ENCODE measurements at places on chromosomes 7 and 10.

DNA sequence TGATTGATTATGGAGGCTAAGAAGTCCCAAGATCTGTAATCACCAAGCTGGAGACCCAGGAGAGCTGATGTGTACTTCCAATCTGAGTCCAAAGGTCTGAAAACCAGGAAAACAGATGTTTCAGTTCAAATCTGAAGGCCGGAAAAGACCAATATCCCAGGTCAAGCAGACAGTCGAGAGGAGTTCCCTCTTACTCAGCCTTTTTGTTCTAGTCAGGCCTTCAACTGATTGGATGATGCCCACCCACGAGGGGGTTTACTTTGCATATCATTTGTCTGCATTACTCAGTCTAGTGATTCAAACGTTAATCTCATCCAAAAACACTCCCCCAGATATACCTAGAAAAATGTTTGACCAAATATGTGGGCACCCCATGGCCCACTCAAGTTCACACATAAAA is 7.4 kb upstream of the ARID5B start:
- no peak for DNase-seq

- DNase-seq, result no peak
Measured at GRCh38 chr7:83509255-83510021, 139.5 kb downstream of the SEMA3E start.

DNA sequence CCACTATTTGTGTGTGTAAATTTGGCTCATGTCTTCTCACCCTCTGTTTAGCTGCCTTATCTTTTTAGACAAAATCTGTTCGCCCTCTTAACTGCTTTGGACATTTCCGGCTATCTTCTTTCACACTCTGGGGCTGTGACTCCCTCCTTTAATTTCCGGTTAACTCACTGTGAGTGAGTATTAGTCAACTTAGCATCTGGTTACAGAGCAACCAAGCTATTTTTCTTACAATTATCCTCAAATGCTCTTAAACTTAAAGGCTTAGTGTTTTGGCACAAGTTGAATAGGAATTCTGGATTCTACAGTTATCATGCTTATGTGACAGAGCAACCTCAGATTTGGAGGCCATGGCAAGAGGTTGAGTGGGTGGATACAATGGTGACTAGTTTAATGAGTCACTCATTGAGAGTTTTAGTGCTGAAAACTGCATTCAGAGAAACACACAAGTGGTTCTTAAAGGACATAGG is 177.6 kb upstream of the SEMA3A start:
- DNase-seq, result no peak

- DNase-seq, result no peak
Measured at GRCh38 chr10:5959142-5959541, 18.2 kb downstream of the IL15RA start.

DNA sequence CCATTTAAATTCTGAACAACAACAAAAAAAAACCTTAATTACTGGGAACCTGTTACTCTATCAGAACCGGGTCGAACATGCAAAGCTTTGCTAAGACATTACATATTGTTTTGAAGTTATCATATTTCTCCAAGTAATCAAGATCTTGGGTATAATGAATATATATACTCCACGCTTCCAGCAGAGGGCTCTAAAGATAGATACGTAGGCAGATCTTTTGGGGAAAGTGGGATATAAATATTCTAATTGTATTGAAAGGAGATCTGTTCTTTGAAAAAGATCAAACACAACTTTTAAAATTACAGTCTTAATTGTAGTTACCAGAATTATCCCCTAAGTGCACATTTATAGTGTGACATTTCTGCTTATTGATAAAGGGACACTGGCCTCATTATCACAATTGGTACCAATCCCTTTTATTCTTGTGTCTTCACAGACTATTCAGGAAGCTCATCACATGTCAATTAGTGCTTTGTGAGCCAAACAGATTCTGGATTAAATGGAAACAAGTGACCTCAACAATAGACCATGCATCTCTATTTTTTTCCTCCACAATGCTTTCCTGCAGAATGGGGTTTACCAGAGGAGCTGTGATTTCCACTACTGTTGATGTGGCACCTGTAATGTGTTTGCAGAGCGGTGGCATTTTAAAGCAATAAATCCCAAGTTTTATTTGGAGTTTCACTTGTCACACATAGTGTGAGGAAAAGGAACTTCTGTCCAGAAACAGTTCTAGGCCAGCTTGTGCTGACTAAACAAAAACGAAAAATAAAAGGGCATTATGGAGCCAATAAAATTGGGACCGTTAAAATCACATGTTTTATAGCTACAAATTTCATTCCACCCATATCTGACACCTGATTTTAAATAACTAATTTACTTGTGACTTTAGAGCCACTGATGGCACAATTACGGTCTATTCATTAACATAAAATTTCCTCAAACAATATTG is 122.4 kb downstream of the CTTNBP2 start:
- no peak for DNase-seq

DNA sequence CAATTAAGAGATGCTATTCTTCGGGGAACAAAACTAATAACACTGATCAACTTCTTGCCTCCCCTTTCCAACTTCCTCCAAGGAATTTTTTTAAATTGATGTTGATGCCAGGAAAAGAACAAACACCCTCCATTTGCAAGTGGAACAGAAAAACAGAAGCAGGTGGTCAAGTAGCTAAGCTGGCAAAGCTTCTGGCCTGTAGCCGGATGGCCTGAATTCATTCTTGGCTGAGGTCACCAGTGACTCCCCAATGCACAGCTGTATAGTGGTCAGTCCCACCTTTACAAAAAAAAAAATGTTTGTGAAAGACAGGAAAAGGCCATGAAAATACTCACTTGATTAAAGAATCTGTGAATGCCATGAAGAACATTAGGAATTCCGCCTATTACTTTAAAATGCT is 39.1 kb downstream of the DOCK4 start:
- no peak for DNase-seq

DNA sequence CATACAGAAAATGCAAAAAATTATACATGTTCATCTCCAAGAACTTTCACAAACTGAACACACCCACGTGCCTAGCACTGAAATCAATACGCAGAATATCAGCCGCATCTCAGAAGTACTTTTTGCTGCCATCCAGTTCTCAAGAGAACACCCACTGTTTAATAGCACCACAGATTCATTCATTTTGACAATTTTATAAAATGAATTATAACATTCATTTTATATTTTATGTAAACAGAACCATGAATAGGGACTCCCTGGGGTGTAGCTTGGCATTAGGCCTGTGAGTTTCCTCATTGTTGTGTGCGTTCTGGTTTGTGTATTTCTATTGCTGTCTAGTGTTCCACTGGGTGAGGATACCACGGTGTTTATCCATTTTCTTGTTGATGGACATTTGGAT is 77.3 kb upstream of the PIP4K2A start:
- DNase-seq, result no peak

GRCh38 chr7:132542895-132543294 is 33.4 kb downstream of the PLXNA4 start:
- no peak for DNase-seq

- no peak for DNase-seq
Measured at GRCh38 chr7:136336932-136337331, 359.8 kb upstream of the MTPN start.

- DNase-seq, result no peak
Measured at GRCh38 chr10:1747590-1748157, 10.3 kb upstream of the ADARB2 start.

DNA sequence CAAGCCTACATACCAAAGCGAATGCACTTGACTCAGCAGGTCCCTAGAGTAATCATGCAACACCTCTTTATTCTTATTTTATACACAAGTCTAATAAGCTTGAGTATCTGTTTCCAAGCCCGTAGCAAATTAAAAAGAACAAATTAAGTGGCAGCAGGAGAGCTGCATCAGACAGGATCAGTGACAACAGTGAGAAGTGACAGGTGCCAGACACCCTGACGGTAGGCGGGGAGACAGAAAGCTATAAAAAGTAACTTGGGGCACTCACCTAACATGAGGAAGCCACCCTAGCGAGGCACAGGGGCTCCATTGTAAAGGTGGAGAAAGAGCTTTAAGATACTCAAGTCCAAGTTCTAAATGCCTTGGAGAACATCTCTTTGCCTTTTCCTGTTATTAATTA is 174.2 kb downstream of the PLXNA4 start:
- no peak for DNase-seq

GRCh38 chr10:125034675-125035074 is 92.8 kb downstream of the ZRANB1 start:
- DNase-seq, result no peak

GRCh38 chr7:25611196-25611595 is 382.9 kb upstream of the NPVF start:
- no peak for DNase-seq

- no peak for DNase-seq
Measured at GRCh38 chr7:94047956-94048355, 43.8 kb upstream of the BET1 start.

DNA sequence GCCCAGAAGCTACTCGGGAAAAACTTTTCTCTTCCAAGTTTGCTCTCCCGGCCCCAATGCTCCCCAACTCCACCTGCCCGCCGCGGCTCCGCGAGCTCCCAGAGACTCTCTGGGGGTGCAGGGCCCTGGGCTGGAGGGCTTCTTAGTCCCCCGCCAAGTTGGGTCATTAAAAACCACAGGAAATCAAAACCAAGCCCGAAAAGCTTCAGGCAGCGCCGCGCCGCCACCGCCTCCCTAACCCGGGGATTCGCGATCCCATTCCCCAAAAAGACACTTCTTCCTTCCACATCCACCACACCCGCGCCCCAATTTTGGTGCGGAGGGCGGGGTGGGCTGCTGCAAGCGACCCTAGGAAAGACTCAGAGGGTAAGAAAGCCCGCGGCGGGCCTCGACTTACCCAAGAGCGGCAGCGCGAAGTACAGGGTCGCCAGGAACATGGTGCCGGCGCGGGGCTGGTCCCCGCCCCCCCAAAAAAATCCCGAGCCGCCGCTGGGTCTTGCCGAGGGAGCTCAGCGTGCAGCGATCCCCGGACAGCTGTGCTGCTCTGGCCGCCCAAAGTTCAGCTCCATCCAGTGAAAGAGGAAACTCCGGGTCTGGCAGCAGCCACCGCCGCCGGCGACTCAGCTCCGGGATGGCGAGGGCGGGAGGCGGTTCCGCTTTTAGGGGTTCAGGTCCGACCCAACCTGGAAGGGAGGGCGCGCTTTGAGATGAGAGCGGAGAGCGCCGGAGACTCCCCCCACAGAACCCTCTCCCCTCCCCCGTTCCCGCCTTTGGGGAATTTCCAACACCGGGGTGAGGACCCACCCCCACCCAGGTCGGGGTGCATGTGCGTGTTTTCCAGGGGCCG is 1.2 kb downstream of the GFRA1 start:
- DNase-seq, result no peak

DNA sequence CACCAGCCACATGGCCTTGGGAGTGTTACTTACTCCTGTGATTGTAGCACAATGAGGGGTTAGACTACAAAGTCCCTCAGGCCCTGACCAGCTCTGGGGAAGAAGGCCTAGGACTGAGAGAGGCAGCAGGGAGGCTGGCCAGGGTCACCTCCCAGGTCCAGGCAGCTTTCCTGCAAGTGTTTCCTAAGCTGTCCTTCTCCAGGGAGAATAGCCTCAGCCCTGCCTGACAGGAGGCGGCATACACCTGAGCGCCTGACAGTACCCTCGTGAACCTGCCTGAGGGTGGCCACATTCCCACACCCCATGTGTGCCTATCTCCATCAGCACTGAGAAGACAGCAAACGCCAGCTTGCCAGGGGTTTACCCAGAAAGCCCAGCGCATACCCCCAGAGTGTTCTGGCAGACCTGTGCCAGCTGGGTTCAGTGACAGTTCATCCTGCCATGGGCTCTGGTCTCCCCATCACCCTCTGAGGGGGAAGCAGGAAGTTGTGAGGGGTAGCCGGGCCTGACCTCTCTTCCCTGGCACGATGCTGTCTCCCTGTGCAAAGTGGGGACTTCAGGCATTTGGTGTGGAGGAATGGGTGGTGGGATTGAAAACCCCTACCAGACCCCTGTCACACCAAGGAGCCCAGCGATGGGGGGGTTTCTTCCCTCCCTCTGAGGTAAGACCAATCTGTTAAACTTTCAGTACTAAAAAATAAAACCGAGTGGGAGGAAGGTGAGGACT is 56.3 kb upstream of the CAMK2B start:
- DNase-seq, result no peak

DNA sequence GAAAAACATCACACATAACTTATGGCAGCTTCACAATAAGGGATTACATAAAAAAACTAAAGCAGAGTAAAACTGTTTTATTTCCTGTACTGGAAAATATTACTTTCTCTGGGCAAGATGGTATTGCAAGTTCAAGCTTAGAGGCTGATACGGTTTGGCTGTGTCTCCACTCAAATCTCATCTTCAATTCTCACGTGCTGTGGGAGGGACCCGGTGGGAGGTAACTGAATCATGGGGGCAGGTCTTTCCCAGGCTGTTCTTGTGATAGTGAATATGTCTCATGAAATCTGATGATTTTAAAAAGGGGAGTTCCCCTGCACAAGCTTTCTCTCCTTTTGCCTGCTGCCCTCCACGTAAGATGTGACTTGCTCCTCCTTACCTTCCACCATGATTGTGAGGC is 5.1 kb upstream of the LRRC27 start:
- no peak for DNase-seq

DNA sequence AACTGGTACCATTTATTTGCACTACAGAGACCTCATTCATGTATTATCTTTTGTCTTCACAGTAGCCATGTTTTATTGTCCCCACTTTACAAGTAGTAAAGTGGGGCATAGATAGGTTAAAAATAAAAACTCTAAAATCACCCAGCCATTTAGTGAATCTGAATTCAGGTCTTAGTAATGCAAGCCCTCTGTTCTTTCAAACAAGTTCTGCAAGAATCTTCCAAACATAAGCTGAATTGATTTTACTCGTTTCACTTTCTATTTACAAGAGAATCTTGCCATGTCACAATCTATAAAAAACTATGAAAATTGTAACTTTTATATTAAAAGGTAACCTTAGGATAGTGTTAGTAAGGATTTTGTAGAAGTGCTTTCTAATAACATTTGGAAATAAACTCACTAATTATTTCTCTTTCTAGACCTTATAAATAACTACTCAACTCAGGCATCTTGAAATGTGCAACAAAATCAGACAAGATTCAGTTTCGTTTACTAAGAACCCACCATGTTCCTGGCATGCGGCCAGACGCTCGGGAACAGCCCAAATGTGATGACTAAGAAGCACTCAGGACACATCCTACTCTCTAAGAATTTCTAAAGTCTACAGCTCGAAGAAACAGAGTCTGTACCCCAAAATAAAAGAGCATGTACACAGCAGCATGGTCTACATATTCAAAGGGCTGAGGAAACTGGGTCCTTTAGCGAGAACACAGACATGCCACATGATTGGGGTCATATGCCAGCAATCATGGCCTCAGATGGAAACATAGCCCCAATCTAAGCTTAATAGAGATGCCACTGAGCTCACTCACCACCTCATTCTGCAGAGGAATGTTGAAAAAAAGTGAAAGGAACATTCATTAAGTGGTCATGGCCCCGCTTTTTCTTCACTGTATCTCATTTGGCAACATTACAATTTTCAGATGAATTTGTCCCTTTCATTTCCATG is 167.6 kb downstream of the AMPH start:
- DNase-seq, result peak; percentile 3
